ENCODE measurements at places on chromosomes 13 and 19.

DNA sequence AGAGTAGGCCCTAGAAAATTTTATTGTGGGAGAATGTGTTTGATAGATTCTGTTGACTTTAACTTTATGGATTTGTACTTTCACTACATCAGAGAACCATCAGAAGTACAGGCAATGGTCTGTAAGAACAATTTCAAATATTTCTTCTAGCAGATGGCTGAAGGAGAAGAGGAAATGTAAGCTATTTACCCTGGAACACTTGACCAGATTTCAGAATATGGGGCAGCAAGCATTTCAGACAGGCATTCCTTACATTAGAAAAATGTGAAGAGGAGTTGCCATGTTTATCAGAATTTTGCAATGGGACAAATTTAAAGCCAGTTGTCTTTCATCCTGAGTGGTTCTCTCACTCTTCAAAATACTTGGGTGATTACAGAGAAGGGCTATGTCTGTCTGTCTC is 7.5 kb downstream of the FRY start:
- DNase-seq: no peak

GRCh38 chr19:3533563-3534216 is 5.3 kb upstream of the TEKTIP1 start:
- no peak for DNase-seq

DNA sequence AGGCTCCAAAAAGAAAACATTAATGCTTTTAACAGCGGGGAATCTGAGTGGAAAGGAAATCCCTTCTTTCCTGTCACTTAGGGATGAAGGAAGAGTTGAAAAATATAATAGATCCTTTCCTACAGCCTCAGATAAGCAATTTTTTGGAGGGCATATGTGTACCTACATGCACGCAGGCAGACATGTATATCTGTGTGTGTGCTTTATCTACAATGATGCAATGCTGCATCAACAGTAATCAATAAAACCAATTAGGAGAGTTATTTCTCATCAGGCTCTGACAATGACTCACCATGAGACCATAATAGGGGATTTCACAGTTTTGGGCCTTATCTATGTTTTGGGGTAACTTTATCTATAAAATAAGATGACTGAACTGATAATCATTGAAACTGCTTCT is 444.1 kb downstream of the ITGBL1 start:
- no peak for DNase-seq

DNA sequence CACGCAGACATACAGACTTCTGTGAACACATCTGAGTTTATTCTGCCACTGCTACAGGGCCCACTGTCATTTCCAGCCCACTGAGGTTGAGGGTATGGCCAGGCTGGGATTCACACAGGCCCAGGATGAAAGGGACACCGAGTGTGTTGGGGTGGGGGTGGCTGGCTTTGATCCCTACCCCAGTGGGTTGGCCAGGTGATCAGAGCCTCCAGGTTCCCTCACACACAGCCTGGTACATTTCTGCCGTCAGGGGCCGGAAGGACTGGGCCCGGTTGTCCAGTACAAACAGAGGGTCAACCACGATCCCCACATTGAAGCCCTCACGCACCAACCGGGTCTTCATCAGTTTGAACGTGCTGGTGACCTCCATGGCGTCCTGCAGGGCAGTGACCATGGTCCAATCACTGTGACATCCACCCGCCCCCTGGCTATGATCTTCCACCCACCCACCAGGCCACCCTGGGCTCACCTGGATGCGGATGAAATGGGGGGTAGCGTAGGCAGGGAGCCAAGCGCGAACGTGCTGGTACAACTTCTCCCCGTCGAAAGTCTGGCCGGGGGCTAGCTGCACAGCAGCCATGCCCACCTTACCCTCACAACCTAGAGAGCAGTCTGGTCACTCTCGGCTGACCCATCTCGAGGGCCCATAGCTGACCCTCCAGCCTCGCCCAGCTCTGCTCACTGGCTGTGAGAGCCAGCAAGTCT is 13.3 kb downstream of the SLC27A5 start:
- no peak for DNase-seq

DNA sequence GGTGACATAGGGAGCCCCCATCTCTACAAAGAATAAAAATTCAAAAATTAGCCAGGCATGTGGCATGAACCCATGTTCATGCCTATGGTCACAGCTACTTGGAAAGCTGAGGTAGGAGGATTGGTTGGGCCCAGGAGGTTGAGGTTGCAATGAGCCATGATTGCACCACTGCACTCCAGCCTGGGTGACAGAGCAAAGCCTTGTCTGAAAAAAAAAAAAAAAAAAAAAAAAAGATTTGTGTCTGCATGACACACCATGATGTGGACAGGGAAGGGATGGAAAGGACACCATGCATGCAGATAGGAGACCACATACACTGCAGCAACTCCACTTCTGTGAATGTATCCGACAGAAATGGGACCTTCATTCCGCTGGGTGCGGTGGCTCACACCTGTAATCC is 34.0 kb upstream of the HOMER3 start:
- DNase-seq: no peak

GRCh38 chr13:112874751-112875300 is 94.2 kb upstream of the MCF2L start:
- no peak for DNase-seq

GRCh38 chr19:44602081-44602480 is 11.3 kb upstream of the IGSF23 start:
- DNase-seq: peak; percentile 28

DNA sequence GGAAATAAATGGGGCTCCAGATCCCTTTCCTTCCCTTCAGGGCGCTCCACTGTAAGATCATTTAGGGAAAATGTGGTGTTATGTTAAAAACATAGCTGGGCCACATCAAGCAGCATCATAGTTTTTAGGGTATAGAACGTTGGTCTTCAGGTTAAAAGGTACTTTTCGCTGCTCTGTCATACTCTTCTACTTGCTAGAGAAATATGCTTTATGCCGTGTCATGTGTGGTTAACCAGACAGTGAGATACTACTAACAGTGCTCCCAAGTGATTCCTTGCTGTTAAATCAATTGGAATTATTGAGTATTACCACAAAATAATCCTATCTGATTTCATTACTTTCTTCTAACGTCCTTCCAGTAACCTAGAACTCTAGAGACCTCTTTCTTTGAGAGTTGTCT is 1.1 kb upstream of the NDFIP2 start:
- DNase-seq: no peak

- no peak for DNase-seq
These were observed 41.1 kb downstream of the TMTC4 start for GRCh38 chr13:100633461-100633860.

DNA sequence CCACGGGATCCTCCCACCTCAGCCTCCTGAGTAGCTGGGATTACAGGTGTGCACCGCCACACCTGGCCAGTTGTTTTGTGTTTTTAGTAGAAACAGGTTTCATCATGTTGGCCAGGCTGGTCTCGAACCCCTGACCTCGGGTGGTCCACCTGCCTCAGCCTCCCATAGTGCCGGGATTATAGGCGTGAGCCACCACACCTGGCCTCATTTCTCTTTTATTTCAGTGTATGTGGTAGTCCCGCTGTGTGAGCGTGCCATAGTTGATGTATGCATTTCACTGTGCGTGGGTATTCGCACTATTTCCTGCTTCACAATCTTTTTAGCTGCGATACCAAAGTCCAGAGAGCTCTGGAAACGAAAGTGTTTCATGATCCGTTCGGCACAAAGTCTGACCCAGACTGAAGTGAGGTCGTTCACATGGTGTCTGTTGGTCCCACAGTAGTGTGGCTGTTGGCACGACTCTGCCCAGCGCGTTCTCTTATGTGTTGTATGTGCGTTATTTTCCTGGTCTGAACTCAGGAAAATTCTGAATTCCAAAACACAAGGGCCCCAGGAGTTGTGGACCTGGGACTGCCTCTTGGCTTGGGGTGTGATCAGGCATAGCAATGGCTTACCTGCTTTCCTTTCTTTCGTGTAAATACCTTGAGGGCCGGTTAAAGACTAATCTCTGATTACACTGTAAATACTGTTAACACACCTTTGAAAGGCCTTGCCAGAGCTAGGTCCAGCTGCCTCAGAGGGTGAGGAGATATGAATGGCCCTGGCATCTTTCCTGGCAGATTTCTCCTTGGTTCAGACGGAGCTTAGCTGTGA is 8.6 kb downstream of the EPN1 start:
- DNase-seq: no peak

- DNase-seq: no peak
These were observed at the start of gene NKPD1 for GRCh38 chr19:45160870-45161737. Gene NKPD1 (minus strand): TSS chr19:45160982. CDS start chr19:45160150, 832 bp downstream.

GRCh38 chr13:28485551-28485950 is 9.4 kb downstream of the FLT1 start:
- DNase-seq: no peak

GRCh38 chr13:110397436-110398115 is 90.5 kb downstream of the COL4A2 start:
- no peak for DNase-seq

GRCh38 chr13:29464105-29464679 is 131.3 kb downstream of the SLC7A1 start:
- DNase-seq: no peak

GRCh38 chr13:37944869-37945442 is 75.4 kb upstream of the TRPC4 start:
- DNase-seq: no peak

DNA sequence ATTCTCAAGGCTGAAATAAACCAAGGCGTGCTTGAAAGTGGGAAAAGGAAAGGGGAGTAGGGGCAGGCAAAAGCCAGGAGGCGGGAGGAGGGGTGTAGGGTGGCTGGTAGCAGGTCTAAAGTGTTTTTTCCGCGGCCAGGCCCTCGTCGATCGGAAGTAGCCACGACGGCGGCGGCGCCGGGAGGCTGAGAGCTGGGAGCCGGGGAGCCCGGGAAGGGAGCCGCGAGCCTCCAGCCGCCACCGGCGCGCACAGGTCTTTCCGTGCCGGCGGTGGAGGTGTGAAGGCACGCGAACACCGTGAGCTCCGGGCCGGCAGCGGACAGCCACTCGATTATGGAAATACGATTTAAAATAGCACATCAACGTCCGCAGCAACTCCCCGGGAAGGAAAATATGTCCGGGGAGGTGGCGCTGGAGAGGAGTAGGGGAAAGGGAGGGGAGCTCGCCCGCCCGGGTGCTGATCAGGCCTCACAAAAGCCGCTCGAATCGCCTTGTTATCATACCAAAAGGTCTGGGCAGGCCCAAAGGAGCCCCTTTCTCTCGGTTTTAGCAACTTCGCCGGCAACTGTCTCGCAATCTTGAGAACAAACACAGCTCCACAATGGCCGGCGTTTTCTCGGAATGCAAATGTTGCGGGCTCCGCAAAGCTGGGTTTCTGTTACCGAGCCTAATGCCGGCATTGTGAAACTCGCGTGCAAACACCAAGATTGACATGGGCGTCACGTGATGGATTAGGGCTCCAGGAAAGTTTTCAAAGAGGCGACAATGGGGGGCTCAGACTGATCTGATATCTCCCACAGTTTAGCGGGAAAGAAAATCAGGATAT is 2.9 kb upstream of the PCDH8 start:
- DNase-seq: peak; percentile 93

- peak; percentile 13 for DNase-seq
These were observed 12.5 kb downstream of the CEACAM3 start for GRCh38 chr19:41808663-41809566.

DNA sequence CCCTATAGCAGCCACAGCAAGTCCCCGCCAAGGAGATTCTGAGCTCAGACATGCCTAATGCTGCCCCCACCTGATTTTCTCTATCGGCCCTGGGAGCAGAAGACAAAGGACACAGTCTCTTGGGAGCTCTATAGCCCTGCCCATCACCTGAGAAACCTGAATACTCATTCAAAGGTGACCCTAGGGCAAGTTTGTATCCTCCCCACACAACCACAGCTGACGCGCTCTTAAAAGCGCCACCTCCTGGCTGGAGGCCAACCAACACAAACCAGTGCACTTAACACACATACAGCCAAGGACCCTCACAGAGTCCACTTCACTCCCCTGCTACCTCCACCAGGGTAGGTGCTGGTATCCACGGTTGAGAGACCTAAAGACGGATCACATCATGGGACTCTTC is 8.8 kb upstream of the IGFL4 start:
- no peak for DNase-seq

GRCh38 chr13:33183431-33184111 is 102.0 kb downstream of the STARD13 start:
- no peak for DNase-seq

- no peak for DNase-seq
These were observed 83.0 kb downstream of the POLR1D start for GRCh38 chr13:27704681-27705080.

DNA sequence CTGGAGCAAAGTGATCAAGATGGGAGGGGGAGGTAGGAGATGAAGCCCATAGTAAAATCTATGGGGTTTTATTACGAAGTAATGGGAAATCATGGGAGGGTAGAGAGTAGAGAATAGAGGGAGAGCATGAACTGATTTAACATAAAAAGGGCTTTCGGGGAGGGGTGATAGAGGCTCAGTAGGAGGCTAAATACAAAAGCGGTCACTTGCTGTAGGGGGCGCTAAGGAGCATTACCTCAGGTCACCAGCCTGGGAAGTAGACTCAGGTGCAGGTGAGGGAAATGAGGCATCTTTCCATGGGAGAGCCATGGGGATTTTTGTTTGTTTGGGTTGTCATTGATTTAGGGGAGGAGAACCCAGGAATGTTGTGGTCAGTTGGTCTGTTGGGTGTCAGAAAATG is 14.1 kb downstream of the KRTDAP start:
- DNase-seq: no peak

- DNase-seq: peak; percentile 92
These were observed 38.0 kb upstream of the C13orf42 start for GRCh38 chr13:51148952-51149573.

DNA sequence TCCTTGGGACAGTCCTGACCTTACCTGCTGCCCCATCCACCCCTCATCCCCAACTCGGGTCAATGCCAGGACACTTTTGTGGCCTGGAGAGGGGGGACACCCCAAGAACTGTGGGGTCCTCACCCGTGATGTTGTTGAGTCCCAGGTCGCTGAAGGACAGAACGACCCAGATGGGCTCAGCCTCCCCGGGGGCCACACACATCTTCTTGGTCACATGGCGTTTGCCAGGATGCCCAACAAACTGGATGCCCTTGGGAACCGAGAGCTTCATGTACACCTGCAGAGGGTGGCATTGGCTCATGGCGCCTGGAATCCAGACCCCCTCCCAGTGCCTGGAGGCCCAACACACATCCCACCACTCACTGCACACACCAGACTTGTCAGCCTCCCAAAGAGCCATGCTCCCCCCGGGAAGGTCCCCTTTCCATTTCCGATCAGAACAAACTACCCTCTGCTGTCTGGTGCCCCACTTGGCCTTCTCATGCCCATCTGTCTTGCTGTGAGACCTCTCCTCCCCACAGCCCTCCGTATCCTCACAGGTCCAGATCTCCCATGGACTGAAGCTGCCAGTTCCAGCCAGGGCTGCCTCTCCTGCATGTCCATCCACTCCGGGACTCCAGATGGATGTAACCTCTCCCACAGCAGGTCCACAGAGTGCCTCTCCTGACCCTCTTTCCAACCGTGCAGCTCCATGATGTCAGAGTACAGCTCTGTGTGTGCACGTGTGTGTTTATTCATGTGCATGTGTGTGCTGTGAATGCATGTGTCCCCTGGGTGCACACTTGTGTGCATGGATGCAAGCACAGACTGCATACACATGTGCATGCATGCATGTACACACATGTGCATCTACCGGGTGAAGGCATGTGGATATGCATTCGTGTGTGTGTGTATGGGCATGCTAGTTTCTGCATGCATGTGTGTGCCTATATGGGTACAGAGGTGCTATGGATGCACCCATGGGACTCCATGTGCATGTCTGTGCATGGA is 58.4 kb downstream of the F2RL3 start:
- no peak for DNase-seq
